ENCODE measurements at places on chromosomes 1 and 21. TPM values are rescaled to one million over a fixed set of nuclear protein-coding genes. Genes with fewer than 3 reads are reported as not detected.

ADAM30 gene
- total RNA-seq = not detected

HCRTR1 gene
- total RNA-seq = not detected

NUDT4B gene
- not detected for total RNA-seq

DPT gene
- not detected for total RNA-seq

PGLYRP4 gene
- total RNA-seq = not detected

FCER1A gene
- total RNA-seq = not detected

S1PR1 gene
- total RNA-seq = not detected

LCE1C gene
- not detected for total RNA-seq

MARCKSL1 gene
- total RNA-seq = 12.0 TPM

SH2D5 gene
- 9.8 TPM for total RNA-seq

KRTAP19-1 gene
- total RNA-seq = not detected

DNTTIP2 gene
- 27.4 TPM for total RNA-seq

CFAP107 gene
- total RNA-seq = not detected

CSF1 gene
- total RNA-seq = 42.1 TPM

LAMC2 gene
- total RNA-seq = 97.5 TPM

OPTC gene
- total RNA-seq = not detected

ZNF683 gene
- total RNA-seq = not detected

OR2M3 gene
- total RNA-seq = not detected

HTR6 gene
- not detected for total RNA-seq

RPE65 gene
- not detected for total RNA-seq

SPATA46 gene
- total RNA-seq = not detected

APOBEC4 gene
- total RNA-seq = not detected

TOMM40L gene
- total RNA-seq = 7.2 TPM

CADM3 gene
- 0.07 TPM for total RNA-seq

CYB5RL gene
- total RNA-seq = 3.8 TPM

CDC42SE1 gene
- 54.9 TPM for total RNA-seq

DEPDC1 gene
- 18.7 TPM for total RNA-seq

IL12RB2 gene
- total RNA-seq = not detected

ASCL5 gene
- total RNA-seq = 0.07 TPM

CRTC2 gene
- 2.2 TPM for total RNA-seq

SPRR4 gene
- total RNA-seq = not detected

PPP1R15B gene
- total RNA-seq = 22.6 TPM

SIK1 gene
- 18.9 TPM for total RNA-seq

WASF2 gene
- total RNA-seq = 17.3 TPM

GTF2B gene
- 38.4 TPM for total RNA-seq

A3GALT2 gene
- total RNA-seq = not detected

TRIM62 gene
- 0.03 TPM for total RNA-seq

NCAM2 gene
- 2.3 TPM for total RNA-seq

CR2 gene
- not detected for total RNA-seq

CD2 gene
- total RNA-seq = not detected

PTAFR gene
- total RNA-seq = 0.55 TPM

BSND gene
- total RNA-seq = not detected

CACHD1 gene
- total RNA-seq = 3.1 TPM

ACADM gene
- 21.0 TPM for total RNA-seq

ETV3L gene
- total RNA-seq = not detected

GNAT2 gene
- not detected for total RNA-seq

PGM1 gene
- total RNA-seq = 57.6 TPM

LCE1B gene
- not detected for total RNA-seq

CCDC190 gene
- total RNA-seq = not detected

SPRR2G gene
- not detected for total RNA-seq

THEMIS2 gene
- total RNA-seq = 0.41 TPM

IL20 gene
- not detected for total RNA-seq

LRRC42 gene
- total RNA-seq = 56.4 TPM

SMAP2 gene
- total RNA-seq = 12.2 TPM

HCN3 gene
- 0.06 TPM for total RNA-seq

MYOG gene
- total RNA-seq = not detected

BEND5 gene
- not detected for total RNA-seq

C1orf185 gene
- not detected for total RNA-seq

CYP2J2 gene
- total RNA-seq = 4.5 TPM

Data from Caki2 (cell line).